Hematopoietic multipotent progenitor cell treated with erythropoietin and hydrocortisone succinate and interleukin-3 and kit ligand, for 17 days (in vitro differentiated cells): ENCODE measurements at places on chromosomes 3 and 15.

- DNase-seq = no peak
Observed at GRCh38 chr15:51193526-51193925, 98.8 kb upstream of the TNFAIP8L3 start.

- DNase-seq = peak; percentile 22
Observed at GRCh38 chr15:78061963-78062427, 15.5 kb downstream of the TBC1D2B start.

DNA sequence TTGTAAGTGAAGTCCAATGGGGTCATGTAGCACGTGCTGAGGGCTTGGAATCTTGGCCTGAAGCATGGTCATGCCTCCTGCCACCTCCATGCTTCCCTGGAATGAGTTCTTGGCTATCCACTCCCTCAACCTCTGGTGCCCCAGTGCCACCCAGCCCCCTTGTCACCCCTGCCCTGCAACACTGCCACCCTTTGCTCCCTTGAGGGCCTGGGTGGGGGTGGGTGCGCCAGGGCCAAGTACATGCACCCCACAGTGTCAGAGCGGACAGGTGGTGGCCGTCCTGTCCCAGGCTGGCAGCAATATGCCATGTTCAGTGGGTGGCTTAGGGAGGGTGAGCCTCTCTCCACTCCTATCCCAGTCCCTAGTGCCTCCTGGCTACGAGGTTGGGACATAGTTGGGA lies 27.6 kb upstream of the C15orf39 start:
- DNase-seq = no peak

- no peak for DNase-seq
Observed at GRCh38 chr15:67980171-67980570, 73.9 kb upstream of the PIAS1 start.

DNA sequence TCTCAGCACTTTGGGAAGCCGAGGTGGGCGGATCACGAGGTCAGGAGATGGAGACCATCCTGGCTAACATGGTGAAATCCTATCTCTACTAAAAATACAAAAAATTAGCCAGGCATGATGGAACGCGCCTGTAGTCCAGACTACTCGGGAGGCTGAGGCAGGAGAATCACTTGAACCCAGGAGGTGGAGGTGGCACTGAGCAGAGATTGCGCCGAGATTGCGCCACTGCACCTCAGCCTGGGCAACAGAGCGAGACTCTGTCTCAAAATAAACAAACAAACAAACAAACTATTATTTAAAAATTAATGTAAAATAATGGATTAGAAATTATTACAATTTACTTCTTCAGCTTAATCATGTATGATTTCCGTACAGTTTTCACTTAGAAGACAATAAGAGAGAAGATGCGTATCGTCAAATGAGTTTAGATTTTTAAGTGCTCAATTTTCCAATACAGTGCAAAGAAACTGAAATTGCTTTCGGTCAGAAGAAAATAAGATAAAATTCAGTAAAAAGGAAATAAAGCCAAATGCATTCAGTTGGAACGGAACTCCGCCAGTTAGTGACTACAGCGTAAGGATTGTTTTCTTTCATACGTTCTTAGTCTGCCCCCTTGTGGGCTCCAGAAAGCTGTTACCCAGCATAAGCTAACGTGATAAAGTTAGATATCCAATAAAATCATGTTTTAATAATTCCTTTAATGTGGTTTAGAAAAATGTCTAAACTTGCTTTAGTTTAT lies 24.8 kb downstream of the AADAC start:
- DNase-seq = peak; percentile 48

DNA sequence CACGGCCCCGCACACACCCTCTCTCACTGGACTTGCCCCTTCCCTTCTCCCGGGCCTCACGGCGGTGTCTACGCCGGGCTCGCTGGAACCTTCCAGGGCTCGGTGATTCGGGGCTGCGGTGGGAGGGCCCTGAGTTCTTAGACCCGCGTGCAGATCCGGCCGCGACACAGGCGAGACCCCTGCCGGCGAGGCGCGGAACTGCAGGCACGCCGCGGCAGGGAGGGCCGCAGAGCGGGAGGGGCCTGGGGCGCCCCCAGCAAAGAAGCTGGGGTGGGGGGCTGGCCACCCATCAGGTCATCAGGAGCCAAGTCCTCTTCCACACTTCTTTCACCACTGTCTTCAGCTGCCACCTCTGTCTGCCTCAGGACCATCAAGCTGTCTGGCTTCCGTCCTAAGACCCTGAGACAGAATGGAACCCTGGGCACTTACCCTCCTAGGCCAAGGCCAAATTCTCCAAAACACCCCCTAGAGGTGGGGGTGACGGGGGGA lies 164.5 kb downstream of the XXYLT1 start:
- peak; percentile 37 for DNase-seq
